ENCODE measurements at places on chromosomes 11 and 22. TPM values are rescaled to one million over a fixed set of nuclear protein-coding genes. Genes with fewer than 3 reads are reported as not detected.

DNA sequence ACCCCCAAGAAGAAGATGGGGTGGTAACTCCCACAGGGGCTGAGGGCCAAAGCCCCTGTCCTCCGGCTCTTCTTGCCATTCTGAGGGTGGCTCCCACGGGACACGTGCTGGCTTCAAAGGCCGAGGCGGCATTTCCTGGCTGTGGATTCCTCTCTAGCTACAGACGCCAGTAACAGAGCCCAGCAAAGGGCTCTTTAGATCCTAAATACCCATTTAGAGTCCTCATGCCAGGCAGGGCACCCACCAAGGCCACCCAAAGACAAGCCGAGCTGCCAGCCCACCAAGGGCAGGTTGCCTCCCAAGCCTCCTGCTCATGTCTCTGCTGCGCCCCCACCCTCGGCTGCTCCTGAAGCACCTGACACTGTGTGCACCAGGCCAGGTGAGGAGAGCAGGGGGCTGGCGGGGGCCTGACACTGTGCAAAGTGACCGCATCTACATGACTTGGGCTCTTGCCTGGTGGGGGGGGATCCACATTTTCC lies 5.7 kb downstream of the LRFN4 start:
- no peak for DNase-seq

DNA sequence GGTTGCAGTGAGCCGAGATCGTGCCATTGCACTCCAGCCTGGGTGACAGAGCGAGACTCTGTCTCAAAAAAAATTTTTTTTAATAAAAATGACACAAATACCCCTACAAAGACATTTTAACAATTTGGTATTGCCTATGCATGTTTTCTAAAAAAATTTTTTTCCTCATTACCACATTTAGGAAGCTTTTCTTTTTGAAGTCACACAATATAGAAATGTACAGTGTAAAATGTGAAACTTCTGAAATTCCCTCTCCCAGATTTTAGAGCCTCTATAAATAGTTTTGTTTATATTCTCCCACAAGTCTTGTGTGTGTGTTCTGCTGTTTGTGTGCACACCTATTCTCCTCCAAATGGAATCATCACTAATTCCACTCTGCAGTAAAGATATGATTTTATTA lies 7.6 kb downstream of the ST14 start:
- DNase-seq, result no peak

GRCh38 chr11:8258289-8258688 lies 5.4 kb downstream of the LMO1 start:
- DNase-seq, result peak; percentile 42

- no peak for DNase-seq
These were observed 5.2 kb downstream of the LGR4 start for GRCh38 chr11:27467181-27467913.

TRAPPC4 gene
- 102 TPM for total RNA-seq

DNA sequence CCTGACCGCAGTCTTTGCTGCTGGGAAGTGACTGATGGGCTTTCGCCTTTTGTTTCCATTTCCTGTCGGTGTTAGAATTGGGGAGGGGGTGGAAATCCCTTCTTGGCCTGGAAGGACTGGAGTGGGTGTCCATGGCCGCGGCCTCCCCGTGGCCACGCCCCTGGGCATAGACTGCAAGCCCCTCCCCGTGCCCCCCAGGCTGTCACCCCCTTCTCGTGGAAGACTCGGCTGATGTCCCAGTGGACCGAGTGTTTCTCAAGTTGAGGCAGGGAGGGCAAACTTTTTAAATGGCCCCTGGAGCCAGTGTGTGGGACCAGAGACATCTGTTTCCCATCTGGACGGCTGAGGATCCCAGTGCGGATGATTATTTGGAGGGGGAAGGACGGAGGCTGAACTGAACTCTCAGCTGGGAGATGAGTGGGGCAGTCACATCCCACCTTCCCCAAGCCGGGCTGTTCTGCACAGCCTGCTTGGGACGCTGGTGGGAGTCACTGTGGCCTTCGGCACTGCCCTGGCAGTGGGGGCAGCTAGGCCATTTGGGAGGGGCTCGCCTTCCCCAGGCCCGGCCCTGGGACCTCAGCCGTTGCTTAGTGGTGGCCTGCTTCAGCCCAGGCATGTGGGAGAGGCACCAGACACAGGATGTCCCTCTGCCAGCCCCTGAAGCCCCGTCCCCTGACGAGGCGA lies 1.6 kb downstream of the CD81 start:
- DNase-seq, result no peak

DNA sequence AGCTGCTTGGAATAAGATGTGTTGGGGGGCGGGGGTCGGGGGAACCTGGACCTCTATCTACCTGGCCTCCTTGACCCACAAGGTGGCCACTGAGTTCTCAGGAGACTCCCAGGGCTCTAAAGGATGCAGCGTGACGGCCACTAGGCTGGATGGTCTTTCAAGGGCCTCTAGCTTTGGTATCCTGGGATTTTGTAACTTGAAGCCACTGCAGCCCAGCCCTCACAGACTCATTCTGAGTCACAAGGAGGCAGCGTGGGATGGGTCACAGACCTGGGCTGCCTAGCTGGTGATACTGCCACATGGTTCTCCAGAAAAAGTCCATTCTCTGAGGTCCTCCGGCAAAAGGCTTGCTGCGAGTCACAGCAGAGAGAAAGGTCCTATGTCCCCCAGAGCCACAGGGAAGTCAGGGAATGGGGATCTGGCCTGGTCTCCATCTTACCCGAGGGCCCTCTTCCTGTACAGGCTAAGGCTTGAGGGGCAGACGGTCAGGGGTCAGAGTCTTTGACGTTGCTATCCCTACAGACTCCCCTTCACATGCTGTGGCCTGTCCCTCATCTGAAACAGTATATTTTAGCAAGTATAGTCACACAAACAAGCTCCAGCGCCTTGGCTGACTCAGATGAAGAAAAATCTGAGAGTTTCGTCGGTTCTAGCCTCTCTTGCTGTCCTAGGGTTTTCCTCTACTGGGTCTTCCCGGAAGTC lies 52.4 kb downstream of the KCNC1 start:
- peak; percentile 83 for DNase-seq

MCM5 gene
- 145 TPM for total RNA-seq

- no peak for DNase-seq
These were observed 12.1 kb downstream of the OAF start for GRCh38 chr11:120222916-120223315.

- no peak for DNase-seq
These were observed 31.3 kb downstream of the AMBRA1 start for GRCh38 chr11:46562527-46562926.

GRCh38 chr11:59680287-59681154 lies 11.7 kb upstream of the PATL1 start:
- peak; percentile 53 for DNase-seq

GRCh38 chr11:64060861-64061444 lies 25.2 kb downstream of the FLRT1 start:
- peak; percentile 64 for DNase-seq

- no peak for DNase-seq
These were observed 4.6 kb upstream of the KCNJ5 start for GRCh38 chr11:128886406-128887124.

TBCEL gene
- 11.2 TPM for total RNA-seq

OOSP4A gene
- not detected for total RNA-seq

GRCh38 chr11:75313513-75314272 lies 37.8 kb downstream of the ARRB1 start:
- DNase-seq, result peak; percentile 79

DNA sequence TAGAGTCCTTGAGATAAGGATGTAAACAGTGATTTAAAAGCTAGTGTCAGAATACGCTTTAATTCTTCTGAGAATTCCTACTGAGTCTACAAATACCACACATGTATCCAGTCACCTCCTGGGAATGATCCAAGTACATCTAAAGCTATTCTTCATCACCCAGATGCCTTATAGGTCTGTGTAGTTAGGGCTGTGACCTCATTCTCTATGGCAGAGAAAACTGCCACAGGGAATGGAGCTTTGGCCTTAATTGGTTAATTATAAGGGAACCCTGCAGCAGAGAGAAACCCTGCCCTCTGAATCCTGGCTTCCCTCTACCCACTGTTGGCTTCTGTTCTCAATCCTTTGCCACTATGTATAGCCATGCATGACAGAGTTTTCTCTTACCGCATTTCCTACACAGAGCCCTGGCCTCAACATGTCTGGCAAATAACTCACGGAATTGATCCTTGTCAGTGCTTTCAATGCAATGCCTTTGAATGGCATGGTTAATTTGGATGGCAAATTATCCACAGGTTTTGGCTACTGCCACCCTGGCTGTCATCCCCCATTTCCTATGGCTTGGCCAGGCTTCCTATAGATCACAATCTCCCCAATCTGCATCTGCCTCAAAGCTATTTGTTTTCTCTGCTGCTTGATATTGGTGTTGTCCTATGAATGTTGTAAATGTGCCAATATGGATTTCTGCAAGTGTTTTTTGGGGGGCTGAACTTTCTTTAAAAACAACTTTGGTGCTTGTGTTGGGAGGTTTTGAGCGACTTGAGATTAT lies 2.9 kb downstream of the DIXDC1 start:
- peak; percentile 88 for DNase-seq

DNA sequence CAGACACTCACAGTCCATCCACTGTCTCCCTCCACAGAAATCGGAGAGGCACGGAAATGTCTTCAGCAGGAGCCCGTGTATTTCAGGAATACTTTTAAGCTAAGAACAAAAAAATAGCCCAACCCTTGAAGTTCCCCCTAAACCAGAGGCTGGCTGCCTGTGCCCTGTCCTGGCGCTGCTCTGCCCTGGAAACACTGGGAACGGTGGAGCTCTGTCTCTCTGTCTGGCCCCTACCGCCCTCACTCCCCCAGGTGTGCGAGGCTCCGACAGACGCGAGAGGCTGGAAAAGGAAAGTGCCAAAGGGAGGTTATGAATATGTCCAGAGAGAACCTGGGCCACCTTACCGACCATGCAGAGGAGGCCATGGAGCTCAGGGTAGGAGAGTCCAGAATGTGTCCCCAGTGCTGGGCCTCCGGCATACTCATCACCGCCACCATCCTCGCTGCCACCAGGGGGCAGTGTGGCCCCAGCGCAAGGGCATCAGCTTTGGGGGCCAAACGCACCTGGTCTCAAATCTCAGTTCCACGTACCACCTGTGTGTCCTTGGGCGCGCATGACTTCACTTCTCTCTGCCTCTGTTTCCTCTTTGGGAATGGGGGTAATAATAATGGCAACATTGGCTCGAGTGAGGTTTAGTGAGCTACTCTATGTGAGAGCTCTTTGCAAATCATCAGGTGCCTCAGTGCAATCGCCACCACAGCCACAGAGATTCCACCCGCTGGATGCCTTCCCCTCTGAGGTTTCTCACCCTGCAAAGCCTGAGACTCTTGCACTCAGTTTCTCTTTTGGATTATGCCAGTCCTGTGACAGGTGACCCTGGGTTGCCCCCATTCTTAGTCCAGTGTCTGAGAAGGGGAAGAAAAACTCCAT lies 10.4 kb upstream of the SLCO2B1 start:
- peak; percentile 63 for DNase-seq

TEX12 gene
- total RNA-seq, result not detected

DNA sequence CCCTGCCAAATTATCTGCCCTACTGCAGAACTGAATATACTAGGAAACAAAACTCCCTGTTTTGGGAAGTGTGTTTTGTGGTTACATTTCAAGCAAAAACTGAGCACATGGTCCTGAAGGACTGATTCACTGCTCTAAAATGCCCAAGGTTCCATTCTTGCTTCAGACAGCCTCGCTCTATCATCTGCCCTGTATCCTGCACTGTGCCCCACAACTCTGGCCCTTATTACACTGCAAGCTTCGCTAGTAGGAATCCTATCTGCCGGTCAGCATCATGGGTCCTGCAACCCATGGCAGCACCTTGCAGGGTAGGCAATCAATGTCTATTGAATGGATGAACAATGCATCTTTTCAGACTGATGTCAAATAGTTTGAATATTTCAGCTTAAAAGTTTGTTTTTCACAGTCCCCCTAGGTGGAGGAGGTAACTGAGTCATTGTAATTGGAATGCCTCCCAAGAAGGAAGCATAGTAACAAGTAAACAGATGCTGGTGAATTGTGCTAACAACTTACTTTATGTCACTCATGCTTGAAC lies 21.3 kb downstream of the LAYN start:
- peak; percentile 13 for DNase-seq

BAIAP2L2 gene
- total RNA-seq, result 16.2 TPM

GRCh38 chr11:131766637-131767036 lies 396.2 kb downstream of the NTM start:
- DNase-seq, result no peak

- DNase-seq, result no peak
These were observed 39.3 kb upstream of the COMT start for GRCh38 chr22:19902245-19902715.

DNA sequence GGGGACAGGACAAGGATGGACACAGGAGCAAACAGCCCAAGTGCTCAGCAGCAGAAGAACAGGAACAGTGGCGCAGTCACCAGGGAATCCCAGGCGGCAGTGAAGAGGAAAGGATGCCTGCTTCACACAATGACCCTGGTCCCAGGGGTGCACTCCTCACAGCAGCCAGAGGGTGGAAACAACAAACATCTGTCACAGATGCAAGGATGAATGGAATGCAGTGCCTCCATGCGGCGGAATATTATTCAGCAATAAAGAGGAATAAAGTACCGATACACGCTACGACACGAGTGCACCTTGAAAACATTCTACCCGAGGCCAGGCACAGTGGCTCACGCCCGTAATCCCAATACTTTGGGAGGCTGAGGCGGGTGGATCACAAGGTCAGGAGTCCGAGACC lies 12.7 kb downstream of the CSNK1E start:
- DNase-seq, result no peak

- DNase-seq, result no peak
These were observed 7.8 kb downstream of the MRGPRX3 start for GRCh38 chr11:18140145-18140544.

- peak; percentile 30 for DNase-seq
These were observed 40.8 kb downstream of the BID start for GRCh38 chr22:17733466-17733865.

NXPE4 gene
- not detected for total RNA-seq

BATF2 gene
- total RNA-seq, result 0.51 TPM

VWCE gene
- not detected for total RNA-seq

DNA sequence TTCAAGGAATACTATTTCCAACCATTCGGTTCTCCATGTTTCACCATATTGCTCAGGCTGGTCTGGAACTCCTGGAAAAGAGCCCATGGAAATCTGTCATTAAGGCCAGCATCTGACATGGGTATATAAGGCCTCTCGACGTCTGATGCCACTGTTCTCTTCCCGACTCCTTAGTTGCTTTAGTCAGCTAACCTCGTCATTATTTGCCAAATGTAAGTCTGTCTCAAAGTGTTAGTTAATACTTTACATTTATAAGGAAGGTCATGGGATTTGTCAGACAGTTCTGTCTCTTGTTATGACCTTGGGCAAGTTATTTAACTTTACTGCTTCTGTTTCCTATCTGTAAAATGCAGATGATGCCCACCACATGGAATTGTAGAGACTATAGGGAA lies 1.6 kb downstream of the MRPL48 start:
- DNase-seq, result no peak

- DNase-seq, result peak; percentile 71
These were observed 57.2 kb upstream of the ARHGAP32 start for GRCh38 chr11:129249351-129249750.

DNA sequence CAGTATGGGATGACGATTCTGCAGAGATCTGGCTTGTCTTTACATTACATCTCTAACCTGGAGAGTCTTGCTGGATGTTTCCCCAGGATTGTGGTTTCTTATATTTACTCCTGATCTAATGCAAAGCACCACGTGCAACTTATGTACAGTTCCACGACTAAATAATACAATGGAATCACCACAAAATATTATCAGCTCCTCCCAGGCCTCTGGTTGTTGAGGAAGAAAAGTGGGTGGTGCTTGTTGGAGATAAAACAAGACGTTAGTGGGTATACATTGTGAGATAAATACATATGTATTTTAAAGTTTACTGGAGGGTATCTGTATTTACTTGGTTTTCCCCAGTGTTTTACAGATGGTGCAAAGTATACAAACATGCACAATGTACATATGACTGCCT lies 569.7 kb downstream of the NTM start:
- DNase-seq, result no peak

HEPACAM gene
- not detected for total RNA-seq

GRCh38 chr11:101727451-101727850 lies 143.6 kb upstream of the TRPC6 start:
- DNase-seq, result no peak
